T-helper 2 cell treated with Interferon-gamma antibody and Interleukin-4, amounts not matched to agents 5 μg/mL and 100 μg/mL, for 36 hours (primary cell): ENCODE measurements at places on chromosomes 6 and 20.

DNA sequence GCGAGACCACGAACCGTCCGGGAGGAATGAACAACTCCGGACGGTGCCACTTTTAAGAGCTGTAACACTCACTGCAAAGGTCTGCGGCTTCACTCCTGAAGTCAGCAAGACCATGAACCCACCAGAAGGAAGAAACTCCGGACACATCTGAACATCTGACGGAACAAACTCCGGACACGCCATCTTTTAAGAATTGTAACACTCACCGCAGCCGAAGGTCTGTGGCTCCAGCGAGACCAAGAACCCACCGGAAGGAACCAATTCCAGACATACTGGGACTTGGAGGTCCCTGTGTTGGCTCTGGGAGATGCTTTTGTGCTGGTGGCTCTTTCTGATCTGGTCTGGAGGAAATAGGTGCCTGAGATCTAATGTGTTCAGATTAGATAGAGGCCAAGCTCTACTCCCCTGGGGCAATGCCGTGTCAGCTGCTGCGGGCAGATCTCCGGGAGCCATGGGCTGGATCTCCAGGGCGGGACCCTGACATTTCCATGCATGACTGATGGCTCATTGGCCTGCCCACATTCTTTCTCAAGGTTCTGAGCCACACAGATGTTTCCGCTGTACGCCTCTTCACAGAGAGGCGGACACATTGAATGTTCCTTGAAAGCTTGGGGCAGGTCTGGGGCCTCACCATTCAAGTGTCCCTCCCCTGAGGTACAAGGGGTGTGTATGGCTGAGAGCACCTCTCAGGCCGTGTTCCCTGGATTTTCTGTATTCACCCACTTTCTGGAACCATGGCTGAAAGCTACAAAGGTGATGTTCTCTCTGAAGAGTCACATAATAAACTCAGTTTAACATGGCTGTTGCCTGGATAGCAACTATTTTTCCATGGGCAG is 29.3 kb downstream of the GMPR start:
- no peak for DNase-seq

- no peak for DNase-seq
Measured at GRCh38 chr20:24493661-24494459, 24.4 kb downstream of the SYNDIG1 start.

DNA sequence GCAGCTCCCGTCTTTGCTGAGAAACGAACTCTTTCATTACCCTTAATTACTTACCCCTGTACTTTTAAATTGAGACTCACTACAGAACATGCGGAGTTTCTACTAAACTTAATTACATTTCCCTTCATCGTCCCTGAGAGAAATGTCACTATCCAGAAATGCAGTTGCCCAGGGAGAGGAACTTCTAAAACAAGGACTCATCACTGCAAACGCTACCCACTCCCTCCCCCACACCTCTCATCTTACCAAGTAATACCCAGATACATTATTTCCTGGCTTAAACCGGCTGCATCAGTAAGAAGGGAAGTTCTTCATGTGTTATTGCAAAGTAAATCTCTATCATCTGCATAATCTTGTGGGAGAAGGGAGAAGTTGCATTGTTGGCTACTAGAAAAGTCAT is 138.3 kb downstream of the IPCEF1 start:
- DNase-seq = no peak

- DNase-seq = peak; percentile 77
Measured at GRCh38 chr20:4666001-4666479, 55.7 kb upstream of the PRND start.

- no peak for DNase-seq
Measured at GRCh38 chr6:164109770-164110140, 695.2 kb downstream of the QKI start.

- no peak for DNase-seq
Measured at GRCh38 chr6:132054525-132054924, 103.4 kb upstream of the CCN2 start.

GRCh38 chr20:12166053-12166717 is 248.5 kb downstream of the BTBD3 start:
- no peak for DNase-seq

DNA sequence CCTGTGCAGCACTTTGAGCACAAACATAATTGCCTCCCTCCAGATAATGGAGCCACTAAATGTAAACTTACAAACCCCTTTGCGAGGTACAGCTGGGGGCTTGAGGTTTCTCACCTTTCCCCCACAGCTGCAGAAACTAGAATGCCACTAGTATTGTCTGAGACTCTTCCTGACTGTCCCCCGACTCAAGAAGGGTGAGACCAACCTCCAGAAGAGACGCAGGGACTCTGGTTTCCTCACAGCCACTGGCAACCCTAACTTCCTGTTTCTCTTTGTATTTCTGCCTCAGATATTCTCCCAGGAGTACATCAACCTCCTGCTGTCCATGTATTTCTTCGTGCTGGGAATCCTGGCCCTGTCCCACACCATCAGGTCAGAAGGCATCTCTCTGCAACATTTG is 23.6 kb downstream of the HM13 start:
- DNase-seq = no peak

- no peak for DNase-seq
Measured at GRCh38 chr20:3755814-3756480, 11.6 kb downstream of the ADISSP start.

- no peak for DNase-seq
Measured at GRCh38 chr20:50601511-50602431, 89.6 kb downstream of the RIPOR3 start.

GRCh38 chr6:5103250-5103649 is 18.1 kb downstream of the PPP1R3G start:
- DNase-seq = no peak

GRCh38 chr6:20623761-20624160 is 89.5 kb downstream of the CDKAL1 start:
- DNase-seq = no peak

- no peak for DNase-seq
Measured at GRCh38 chr6:98590136-98590681, 244.2 kb upstream of the POU3F2 start.

DNA sequence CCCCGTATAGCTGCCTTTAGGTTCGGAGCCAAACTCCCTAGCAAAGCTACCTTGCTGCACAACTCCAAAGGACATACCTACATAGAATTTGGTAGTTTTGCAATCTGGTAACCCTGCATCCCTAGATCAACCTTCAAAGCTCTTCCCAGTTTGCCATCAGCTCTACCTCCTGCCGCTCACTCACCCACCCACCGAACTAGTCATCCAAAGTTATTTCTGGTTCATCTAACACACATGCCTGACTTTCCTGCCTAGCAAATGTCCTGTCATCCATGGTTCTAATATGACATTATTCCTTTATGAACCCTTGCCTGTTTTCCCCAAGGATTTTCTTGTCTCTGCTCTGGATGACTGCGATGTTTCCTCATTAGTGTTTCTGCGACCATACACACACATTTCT is 21.6 kb downstream of the SPAG4 start:
- DNase-seq = no peak

DNA sequence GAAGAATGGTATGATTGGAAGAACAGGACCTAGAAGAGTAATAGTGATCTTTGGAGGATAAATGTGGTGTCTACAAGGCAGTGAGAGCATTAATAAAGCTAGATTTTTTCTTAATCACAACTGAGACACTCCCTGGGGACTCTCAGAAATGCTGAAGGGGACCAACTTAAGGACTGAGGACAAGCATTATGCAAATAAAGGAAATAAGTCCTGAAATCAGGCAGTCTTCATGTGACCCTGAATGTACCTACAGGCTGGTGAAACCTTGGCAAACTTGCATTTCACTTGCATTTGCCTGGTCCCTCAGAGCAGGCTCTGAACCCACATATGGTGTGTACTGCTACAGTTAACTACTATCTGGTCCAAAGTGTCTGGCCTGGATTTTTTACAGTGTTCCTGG is 19.3 kb upstream of the TTK start:
- DNase-seq = no peak

- DNase-seq = no peak
Measured at GRCh38 chr20:61634376-61635145, 382.5 kb downstream of the CDH4 start.
